ENCODE measurements at places on chromosomes 16 and 17.
A peak's percentile ranks its signal among the peaks of the same experiment; 100 is the strongest.

DNA sequence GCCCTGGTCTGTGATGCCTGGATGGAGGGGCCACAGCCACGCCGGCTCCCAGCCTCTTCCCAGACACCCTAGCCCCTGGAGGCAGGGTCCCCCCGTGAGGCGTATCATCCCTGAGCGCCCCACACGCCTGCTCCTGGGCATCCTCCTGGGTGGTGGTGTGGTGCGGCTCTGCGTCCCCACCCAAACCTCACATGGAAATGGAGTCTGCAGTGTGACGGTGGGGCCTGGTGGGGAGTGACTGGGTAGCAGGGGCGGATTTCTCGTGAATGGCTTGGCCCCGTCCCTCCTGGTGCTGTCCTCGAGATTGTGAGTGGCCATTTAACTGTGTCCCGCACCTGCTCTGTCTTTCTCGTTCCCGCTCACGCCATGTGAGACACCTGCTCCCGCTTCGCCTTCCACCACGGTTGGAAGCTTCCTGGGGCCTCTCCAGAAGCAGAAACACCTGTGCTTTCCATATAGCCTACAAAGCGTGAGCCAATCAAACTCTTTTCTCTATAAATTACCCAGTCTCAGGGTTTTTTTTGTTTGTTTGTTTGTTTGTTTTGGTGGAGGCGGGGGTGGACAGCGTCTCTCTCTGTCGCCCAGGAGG is 5.9 kb upstream of the SSTR5 start:
- DNase-seq = no peak

DNA sequence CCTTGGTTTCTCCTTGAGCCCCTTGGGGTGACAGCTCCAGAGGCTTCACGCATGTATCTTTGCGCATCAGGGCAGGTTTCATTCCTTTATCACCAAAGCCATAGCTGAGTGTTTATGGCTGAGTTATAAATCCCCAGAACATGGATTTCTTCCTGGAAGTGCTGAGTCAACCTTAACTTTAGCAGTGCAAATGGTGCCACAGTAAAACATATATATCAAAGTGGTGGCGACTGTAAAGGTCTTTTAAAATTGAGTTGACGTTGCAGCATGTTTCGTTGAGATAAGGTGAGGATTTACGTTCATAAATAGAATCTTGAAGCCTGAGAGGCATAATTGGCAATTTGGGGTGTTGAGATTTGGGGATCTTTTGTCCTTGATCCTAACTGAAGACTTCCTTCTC is 214.1 kb downstream of the HS3ST4 start:
- no peak for DNase-seq

DNA sequence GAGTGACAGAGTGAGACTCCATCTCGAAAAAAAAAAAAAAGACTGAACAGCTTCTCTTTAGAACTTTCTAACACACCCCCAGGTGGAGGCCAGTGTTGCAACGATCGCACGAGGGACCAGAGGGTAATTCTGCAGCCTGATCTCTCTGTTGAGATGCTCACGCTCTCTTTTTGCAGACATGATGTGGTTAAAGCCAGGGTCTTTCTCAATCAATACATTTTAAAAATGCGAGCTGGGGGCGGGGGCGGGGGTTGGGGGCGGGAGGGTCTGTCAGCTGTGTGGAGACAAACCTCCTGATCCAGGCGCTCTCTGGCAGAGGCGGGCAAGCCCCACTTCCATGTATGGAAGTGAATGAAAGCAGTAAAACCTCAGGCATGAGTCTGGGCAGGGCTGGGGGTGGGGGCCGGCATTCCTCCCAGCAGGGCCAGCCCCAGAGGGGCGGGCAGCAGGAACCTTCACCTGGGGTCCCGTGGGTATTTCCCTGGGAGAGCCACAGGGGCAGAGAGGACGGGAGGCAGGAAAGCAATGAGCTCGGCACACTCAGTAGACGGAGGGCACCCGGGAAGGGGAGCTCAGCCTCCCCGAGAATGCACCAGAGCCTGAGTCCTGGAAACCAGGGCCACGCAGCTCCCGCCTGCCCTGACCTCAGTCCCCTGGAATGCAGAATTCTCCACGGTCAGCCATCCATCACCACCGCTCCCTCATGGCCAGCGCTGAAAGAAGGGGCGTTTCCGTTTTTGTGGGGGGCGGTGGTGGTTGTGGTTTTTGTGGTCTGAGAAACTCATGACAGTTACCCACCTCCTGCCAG is 28.0 kb downstream of the NXN start:
- no peak for DNase-seq

- no peak for DNase-seq
Measured at GRCh38 chr16:58399718-58400633, 7.7 kb downstream of the GINS3 start.

DNA sequence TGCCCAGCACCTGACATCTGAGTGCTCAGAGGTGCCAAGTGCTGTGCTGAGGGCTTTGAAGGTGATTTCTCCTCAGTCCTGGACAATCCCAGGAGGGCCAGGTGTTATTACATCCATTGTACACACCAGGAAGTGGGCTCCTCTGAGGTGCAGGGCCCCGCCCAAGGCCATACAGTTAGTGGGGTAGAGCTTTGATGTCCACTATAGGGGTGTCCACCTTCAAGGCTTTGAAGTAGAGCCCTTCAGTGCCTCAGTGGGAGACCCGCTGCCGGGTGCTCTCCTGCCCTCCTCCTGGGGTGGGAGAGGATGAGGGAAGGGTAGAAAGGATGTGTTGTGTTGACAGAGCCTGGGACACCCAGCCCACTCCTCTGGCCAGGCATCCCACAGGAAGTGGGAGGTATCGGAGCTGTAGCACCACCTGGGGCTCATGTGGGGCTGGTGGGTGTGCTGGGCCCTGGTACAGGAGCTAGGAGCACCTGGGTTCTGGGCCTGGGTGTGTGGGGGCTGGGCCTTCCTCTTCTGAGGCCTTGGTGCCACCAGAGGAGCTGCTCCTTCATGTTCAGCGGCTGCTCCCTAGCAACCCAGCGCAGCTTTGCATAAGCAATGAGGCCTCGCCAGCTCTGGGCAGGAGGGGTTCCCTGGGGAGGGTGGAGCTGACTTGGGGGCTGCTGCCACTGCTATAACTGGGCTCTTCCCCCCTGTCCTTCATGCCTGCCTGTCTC is 7.4 kb downstream of the LASP1 start:
- DNase-seq = no peak

DNA sequence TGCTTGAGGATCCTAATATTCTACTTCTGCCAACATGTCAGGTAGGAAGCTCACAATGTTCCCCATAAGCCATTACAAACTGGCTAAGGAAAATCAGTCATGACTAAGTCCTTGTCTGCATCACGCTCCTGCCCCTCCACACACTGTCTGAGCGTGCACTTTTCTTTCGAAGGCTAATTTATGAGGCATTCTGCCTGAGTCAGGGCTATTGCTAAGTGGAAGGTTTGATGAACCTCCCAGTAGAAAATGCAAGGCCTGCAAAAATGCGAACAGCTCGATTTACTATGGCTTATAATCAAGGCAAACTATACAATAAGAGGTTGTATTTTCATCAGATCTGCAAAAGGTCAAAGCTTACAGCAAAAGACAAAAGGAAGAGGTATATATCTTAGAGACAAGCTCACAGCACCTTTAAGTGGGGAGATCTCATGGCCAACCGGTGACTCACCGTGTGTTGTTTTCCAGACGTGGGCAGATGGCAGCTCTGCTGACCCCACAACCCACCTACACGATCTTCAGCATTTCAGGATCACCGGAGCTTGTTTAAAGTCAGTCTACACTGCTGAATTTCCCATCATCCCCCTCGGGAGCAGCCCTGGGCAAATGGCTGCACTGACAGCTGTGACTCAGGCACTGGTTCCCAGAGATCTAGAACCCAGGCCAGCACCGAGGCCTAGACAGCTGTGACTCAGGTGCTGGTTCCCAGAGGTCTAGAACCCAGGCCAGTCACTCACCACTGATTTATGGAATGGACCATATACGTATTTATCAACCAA is 26.1 kb downstream of the MEAK7 start:
- no peak for DNase-seq

DNA sequence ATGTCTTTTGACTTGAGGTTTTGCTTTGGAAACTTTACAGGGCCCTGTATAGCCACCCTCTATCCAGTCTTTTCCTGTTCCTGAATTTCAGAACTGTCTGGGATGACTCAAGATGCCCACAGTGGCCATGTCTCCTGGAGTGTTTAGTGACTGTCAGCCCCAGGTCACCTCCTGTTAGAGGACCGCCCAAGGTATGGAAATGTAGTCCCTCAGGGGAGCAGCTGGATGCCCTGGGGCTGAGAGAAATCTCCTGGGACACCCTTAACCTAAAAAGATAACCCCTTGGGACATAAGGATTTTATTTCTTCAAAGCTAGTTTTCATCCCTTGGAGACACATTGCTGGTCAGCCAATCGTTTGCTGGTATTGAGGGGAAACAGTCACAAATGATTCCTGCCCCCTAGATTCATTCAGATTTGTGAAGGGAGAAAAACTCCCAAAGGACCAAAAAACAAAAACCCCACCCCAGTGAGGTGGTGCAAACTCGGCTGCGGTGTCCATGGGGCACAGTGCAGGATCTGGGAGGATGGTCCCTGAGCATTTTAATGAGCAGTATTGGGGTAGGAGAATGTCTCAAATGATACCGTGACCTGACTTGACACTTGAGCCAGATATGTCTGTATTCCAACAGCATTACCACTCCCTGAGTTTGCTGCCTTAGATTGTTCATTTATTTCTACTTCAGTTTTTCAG is 1.7 kb downstream of the ZNF267 start:
- peak; percentile 27 for DNase-seq

- DNase-seq = no peak
Measured at GRCh38 chr17:16306211-16306610, 47.1 kb downstream of the CENPV start.

- no peak for DNase-seq
Measured at GRCh38 chr17:41539979-41540701, 12.0 kb upstream of the KRT19 start.

- no peak for DNase-seq
Measured at GRCh38 chr17:16478649-16479048, 13.3 kb downstream of the LRRC75A start.

- no peak for DNase-seq
Measured at GRCh38 chr16:75203096-75203495, 3.9 kb downstream of the CTRB2 start.

- DNase-seq = no peak
Measured at GRCh38 chr17:70478902-70479301, 309.6 kb downstream of the KCNJ2 start.

DNA sequence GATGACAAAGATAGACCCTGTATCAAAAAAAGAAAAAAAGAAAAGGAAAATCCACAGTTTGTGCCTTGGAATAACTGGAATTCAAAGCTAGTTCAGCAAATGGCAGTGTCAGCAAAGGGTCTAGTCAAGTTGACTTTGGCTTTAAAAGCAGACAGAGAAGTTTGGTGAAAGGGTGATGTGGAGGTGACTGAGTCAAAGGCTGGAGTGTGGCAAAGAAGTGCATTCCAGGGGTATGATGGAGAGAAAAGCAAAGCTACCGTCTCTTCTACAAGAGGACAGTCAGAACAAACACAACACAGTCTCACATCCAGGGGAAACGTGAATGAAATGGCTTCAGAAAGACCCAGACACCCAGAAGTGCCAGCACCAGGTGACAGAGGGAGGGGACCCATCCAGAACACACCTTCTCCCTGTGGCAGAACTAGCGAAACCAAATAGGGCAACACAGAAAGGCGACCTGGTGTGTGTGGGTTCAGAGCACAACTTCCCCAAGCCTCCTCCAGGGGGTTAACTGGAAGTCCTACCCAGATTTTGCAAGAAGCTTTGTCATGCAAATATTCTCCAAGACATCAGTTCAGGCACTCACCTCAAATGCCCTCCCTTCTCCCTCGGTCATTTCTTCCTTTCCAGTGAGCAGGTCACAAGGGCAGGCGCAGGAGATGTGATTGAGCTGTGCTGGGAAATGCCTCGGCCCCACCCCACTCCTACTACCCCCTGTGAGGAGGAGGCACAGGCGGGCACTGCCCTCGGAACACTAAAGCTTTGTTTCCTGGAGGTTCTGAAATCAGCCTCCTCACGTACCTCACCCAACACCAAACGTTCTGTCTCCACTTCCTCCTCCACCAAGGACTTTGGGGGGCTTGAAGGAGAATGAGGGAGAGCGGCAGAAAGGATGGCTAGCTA is 481.9 kb downstream of the SOX9 start:
- no peak for DNase-seq

DNA sequence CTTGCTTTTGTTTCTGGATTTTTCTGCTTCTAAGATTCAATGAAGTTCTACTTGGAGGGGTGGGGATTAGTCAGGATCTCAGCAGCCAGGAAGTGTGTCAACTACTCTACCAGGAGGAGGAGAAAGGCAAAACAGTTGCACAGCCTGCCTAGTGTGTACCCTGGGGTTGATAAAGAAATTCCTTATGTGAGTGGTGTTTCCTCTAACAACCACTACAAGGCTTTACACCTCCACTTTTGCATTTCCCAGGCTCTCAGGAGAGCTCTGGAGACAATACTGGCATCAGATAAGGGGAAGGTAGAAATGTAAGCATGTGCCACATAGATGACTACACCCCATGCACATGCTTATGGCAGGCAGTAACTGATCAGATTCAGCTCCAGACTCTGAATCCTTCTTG is 174.6 kb downstream of the TOX3 start:
- no peak for DNase-seq

Data from activated naive CD8-positive, alpha-beta T cell treated with anti-CD3 and anti-CD28 coated beads, Interleukin-2, amount 50 U/mL, for 24 hours (primary cell).